ENCODE measurements at places on chromosomes 3 and 15.

DNA sequence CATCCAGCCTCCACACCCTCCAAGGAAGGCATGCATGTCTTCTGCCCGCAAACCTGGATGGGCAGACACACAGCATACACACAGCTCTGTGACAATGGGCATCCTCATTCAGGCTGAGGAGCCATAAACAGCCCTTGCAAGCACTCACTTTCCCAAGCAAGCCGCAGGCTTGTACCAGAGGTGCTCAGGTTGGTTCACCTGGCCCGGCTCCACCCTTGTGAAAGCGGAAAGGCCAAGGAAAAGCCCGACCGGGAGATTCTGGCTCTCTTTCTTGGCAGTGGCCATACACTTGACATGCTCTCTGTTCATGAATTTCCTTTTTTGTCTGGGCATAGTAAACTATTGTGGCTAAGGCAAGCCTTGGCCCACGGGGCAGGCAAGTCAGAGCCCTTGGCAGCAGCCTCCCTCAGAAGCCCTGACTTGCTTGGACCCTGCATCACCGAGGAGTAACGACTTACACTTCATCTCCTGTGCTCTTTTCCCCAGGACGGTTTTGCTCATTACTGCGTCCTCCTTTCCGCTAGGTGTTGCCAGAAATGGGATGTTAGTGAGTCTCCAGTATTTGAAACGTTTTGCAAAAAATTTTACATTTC, 74.6 kb upstream of the BNC1 start:
- no peak for DNase-seq

DNA sequence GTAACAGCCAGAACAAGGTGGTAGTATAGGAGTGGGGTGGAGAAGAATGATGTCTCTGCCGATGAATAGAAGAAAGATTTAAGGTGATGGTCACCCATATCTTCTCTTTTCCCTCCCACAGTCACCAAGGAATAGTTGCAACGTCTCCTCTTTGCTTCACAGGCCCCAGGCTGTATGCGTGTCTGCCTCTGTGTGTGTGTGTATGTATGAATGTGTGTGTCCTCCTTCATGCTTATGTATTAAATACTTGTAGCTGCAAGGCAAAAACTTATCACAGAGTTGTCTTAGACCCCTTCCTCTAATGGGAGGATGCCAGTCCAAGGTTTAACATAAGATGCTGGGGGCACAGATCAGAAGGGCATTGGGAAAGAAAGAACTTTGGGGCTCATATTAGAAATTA, 19.1 kb upstream of the BNC1 start:
- no peak for DNase-seq

GRCh38 chr3:75237053-75237452, 427.1 kb upstream of the FRG2C start:
- no peak for DNase-seq

- DNase-seq, result no peak
Measured at GRCh38 chr15:92971713-92972112, 71.6 kb downstream of the CHD2 start.

- no peak for DNase-seq
Measured at GRCh38 chr3:124650798-124651197, 79.5 kb upstream of the UMPS start.

GRCh38 chr3:176870451-176870850, 326.8 kb downstream of the TBL1XR1 start:
- no peak for DNase-seq

- DNase-seq, result peak; percentile 60
Measured at GRCh38 chr3:73572368-73572767, 52.4 kb downstream of the PDZRN3 start.

GRCh38 chr3:195219351-195220230, 51.4 kb downstream of the XXYLT1 start:
- DNase-seq, result no peak
